ENCODE measurements at places on chromosomes 4 and X.

DNA sequence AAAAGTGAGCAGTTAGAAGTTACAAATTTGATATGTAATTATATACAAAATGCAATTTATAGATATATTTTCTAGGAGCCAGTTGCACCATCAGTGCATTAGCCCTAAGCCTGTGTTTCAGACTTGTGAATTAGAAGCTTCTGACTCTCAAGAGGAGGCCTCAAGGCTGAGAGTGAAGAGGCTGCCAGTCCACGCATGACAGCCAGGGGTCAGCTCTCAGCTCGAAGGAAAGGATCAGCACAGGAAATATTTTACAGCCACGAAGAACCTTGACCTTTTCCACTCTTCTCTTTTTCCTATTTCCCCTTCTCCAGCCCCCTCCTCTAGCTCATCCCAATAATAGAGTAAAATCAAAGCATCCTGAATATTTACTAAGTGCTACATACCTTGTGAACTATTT lies 642.4 kb downstream of the TRIML1 start:
- no peak for ATAC-seq

GRCh38 chr4:163534056-163534455 lies 39.6 kb downstream of the TMA16 start:
- ATAC-seq: no peak

DNA sequence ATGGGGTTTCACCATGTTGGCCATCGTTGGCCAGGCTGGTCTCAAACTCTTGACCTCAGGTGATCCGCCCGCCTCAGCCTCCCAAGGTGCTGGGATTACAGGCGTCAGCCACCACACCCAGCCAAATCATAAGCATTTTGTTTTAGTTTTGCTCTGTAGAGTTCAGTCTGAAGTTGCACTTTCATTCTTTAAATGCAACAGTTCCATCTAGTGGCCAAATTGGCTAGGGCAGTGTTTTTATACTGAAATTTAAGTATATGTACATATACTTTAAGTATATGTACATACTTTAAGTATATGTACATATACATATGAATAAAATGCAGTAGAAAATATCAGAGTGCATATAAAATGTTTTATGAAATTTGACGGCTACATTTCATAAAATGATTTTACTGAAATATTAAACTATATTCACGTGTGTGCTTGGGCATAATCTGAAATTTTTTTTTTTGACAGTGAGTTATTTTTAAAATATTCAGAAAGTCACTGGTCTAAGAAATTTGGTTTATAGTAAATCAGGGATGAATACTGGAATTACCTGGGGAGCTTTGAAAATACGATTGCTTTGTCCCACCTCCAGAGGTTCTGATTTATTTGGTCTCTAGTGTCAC lies 145.5 kb downstream of the NWD2 start:
- ATAC-seq: no peak

DNA sequence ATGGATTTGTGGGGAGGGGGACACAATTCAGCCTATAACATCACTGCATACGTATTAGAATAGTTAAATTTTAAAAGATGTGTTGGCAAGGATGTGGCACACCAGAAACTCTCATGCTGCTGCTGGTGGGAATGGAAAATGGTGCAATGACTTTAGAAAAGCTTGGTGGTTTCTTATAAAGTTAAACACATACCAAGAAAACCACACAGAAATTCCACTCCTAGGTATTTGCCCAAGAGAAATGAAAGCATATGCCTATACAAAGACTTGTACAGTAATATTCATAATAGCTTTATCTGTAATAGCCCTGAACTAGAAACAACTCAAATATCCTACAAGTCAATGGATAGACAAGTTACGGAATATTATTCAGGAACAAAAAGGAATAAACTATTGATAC lies 71.3 kb upstream of the PDHA1 start:
- no peak for ATAC-seq

DNA sequence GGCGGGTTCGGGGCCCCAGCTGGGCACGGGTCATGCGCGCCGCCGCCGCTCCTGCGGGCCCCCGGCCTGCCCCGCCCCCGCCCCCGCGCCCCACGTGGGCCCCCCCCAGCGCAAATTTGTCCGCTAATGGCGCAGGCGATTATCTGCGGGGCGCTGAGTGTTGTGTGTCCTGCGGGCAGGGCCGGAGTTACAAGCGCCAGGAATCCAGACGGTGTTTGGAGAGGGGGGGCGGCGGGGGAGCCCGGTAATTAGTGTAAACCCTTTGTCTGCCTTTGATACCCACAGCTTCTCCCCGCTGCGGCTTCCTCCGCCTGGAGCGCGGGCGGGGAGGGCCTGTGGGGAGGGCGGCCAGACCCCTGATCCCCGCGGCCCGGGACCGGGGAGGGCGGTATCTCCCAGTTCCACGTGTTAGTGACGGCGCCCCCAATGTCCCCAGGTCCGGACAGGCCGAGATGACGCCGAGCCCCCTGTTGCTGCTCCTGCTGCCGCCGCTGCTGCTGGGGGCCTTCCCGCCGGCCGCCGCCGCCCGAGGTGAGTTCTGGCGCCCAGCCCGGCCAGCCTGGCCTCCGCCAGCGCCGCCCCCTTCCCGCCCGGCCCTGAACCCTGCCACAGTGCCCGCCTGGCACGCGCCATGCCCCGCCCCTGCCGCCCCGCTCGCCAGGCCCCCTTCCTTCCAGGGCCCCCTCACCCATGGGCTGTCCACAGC lies 761 bp downstream of the FGFRL1 start:
- ATAC-seq: no peak

- ATAC-seq: no peak
Observed at GRCh38 chr4:169044714-169045447, 34.8 kb upstream of the CBR4 start.

- ATAC-seq: peak; percentile 43
Observed at GRCh38 chr4:6873792-6874461, 35.7 kb upstream of the TBC1D14 start.

DNA sequence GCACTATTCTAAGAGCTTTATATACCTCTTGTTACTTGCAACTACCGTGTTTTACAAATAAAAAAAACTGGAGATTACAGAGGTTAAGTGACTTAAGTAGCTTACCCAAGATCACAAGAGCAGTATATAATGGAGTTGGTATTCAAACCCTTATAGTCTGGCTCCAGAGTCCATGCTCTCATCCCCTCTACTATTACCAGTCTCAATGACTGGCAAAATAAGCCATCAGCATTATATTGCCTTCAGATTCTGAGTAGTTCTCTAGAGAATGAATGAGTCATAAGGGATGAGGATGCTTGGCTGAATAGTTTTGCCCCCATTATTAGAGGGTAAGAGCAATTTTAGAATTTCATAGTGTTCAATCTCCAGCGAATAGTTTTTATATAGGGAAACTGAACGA lies 170.1 kb upstream of the ATOH1 start:
- ATAC-seq: no peak

GRCh38 chrX:63761639-63762038 lies 23.4 kb downstream of the ARHGEF9 start:
- ATAC-seq: no peak

DNA sequence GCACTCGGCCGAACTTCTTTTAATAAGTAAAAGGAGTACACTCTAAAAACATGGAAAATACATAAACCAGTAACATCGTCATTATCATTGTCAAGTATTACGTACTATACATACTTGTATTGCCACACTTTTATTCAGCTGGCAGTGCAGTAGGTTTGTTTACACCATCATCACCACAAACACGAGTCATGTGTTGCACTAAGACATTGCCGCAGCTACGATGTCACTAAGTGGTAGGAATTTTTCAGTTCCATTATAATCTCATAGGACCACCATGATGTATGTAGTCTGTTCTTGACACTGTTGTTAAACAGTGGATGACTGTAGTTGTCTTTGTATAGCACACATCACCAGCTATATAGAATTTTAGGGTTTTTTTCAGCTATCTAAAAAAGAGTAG lies 48.0 kb upstream of the TMEM131L start:
- ATAC-seq: no peak

- no peak for ATAC-seq
Observed at GRCh38 chr4:142883040-142883832, 37.1 kb upstream of the INPP4B start.

- no peak for ATAC-seq
Observed at GRCh38 chr4:43394976-43395375, 502.5 kb downstream of the GRXCR1 start.

DNA sequence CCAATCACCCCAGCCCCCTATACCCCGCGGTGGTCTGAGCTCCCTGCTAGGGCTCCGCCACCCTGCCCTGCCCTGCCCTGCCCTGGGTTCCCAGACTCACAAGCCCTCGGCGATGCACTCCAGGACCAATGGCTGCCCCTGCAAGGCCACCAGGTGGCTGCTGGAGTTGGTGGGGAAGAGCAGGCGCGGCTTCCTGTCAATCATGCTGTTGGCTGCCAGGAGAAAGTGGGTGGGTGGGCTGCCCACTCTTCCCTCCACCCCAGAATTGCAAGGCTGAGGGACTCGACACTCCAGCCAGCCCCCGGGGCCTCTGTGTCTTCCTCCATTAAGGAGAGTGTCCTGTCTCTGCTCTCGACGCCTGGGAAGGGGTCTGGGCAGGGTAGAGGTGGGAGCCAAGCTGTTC lies 15.7 kb downstream of the L1CAM start:
- no peak for ATAC-seq

- no peak for ATAC-seq
Observed at GRCh38 chr4:120824946-120825345, 97.6 kb downstream of the PRDM5 start.

DNA sequence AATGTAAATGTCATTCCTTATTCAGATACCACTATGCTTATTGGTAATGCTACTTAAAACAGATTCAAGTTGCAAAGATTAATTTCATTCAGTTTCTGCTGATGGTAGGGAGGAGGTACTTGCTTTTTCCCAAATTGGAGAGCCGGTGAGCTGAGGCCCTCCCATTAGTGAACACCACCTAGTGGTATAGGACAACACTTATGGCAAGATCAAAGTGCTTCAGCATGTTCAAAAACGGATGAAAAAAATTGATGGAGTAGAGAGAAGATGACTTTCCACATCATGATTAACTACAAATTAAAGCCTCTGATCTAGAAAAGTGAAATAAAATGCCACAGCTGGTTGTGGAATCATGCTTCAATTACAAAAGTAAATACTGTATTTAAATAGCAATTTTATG lies 112.9 kb downstream of the MBNL3 start:
- no peak for ATAC-seq

All from gastroesophageal sphincter (tissue), 4 donors.